Stimulated activated CD8-positive, alpha-beta memory T cell treated with anti-CD3 and anti-CD28 coated beads, Interleukin-15, amount 100 ng/mL, for 4 hours (primary cell): ENCODE measurements at places on chromosomes 13 and 19.

- no peak for DNase-seq
Measured at GRCh38 chr13:33745370-33746324, 72.3 kb upstream of the RFC3 start.

DNA sequence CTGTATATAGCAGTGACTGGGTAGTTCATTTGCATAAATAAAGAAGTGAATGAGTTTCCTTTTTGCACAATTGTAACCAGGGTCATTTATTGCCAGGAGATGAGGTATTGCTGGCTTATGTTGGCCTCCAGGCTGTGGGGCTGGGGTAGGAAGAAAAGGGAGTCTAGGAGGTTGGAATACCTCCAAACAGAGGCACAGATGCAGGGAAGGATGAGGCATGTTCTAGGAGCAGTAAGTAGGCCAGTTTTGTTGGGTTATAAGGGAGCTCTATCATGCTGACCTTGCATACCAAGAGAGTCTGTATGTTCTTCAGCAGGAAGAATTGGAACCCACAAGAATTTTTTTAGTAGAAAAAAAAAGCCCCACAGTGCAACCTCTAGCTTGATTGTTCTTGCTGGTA lies 17.2 kb upstream of the CYSLTR2 start:
- DNase-seq: no peak

GRCh38 chr19:38616265-38616664 lies 1.5 kb downstream of the MAP4K1 start:
- no peak for DNase-seq

- no peak for DNase-seq
Measured at GRCh38 chr19:48613024-48613851, 1.6 kb downstream of the FAM83E start.

- no peak for DNase-seq
Measured at GRCh38 chr19:15282311-15282705, 50.0 kb downstream of the BRD4 start.

DNA sequence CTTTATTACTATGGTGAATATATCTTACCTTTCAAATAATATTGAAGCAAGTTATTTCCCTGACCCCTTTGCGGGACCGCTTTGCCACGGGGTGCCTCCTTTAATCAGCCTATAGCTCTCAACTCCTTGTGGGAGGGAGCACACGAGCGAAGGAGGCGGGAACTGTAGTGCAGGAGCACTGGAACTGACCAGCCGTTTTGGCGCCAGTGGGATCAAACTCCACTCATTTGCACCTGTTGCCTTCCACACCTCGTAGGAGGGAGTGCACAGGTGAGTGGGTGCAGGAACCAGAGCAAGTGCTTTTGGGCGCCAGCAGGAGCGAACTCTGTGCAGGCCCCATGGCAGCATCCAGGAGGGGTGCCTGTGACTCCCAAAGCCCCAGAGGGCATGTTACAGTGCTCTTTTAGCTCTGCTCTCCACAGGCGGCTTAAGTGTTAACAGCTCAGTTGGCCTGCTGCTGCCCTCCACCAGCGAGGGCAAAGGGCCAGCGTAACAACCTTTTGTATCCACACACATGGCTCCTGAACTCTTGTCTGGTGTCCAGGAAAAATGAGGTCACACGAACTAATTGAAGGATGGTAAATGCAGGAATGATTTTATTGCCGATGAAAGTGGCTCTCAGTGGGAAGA lies 206.9 kb downstream of the GGACT start:
- no peak for DNase-seq
